ENCODE measurements at places on chromosomes 11 and 22.

DNA sequence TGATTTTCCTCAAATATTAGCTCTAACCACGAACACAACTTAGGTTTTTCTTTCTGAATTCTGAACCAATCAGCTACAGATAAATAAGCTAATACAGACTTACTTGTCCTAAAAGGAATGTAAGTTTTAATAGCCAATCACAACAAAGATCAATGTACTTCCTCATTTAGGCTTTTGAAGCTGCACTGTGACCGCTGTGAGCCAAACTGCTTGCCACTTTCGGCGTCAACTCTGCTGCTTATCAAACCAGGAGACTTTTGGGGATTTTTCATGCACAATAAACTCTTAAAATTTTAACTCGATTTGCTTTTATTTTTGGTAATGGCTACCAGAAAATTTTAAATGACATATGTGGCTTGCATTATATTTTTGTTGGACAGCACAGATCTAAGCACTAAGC lies 92.5 kb downstream of the TMPRSS5 start:
- DNase-seq, result no peak

DNA sequence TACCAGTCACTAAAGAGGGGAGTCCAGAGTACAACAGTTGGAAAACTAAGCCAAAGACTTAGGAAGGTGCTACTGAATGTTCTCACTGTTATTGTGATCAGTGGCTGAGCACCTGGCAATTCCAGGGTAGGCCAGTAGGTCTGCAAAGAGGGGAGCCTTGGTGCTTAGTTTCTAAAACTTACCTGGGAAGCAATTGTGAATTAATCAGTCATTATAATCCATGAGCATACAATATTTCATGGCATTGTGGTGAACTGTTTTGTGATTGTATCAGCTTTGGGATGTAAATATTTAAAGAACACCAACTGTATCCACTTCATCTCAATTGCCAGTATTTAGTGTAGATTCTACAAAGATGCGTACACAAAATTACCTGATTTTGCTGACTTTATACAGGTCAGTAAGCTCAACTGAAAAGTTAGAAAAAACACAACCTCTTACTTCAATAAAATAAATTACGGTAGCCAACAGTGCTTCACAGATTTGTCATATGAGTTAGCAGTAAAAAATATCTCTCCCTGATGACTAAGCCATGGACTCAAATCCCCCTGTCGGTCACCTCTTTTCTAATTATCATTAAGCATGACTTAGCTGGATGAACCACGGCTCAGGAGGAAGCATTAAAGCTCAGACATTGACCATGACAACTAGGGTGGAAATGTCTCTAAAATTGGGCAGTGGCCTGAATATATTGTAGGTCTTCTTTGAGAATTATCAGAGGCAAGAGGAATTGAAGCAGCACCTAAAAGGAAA lies 30.8 kb upstream of the SORL1 start:
- no peak for DNase-seq

DNA sequence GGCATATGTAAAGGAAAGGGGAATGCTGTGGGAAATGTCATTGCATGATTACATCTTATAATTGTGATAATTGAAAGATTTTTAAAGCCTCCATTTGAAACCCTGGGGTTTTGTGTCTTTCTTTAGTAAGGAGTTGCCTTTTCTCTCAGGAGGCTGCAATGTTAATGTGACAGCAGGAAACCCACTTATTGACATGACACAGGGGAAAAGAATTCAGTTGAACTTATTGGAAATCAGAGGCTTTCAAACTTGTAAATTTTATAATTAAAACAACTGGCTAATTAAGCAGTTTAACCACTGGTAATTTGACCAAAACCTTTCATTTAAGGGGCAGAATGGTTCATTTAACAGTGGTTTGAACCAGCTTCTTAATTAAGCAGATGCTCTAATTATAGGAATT lies 31.2 kb downstream of the MRPL48 start:
- no peak for DNase-seq

- DNase-seq, result no peak
Observed at GRCh38 chr11:40252236-40252635, 1207.2 kb downstream of the LRRC4C start.

DNA sequence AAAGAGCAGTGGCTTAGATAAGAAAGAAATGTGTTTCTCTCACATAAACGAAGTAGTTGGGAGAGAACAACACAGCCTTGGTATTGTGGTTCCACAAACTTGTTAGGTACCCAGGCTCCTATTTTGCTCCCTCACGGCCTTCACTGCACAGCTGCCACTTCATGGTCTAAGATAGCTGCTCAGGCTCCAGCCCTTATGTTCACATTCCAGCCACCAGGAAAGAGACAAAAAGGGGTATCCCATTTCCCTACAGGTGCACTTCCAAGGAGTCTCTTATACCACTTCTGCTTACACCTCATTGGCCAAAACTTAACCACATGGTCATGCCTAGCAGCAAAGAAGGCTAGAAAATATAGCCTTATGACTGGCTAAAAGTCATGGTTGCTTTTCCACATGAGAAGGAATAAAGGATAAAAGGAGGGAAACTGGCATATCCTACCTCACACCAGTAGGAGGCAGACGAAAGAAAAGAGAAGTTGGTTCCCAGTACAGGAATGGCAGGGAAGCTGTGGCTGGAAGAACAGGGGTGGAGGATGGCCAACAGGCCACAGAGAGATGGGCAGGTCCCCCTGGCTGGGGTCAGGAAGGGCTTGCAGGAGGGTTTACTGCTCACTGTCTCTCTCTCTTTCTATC lies 5.4 kb upstream of the HDHD5 start:
- no peak for DNase-seq

GRCh38 chr11:10076458-10077141 lies 217.4 kb downstream of the SBF2 start:
- no peak for DNase-seq

- DNase-seq, result no peak
Observed at GRCh38 chr22:19696504-19697276, 17.6 kb upstream of the SEPTIN5 start.

GRCh38 chr11:99366546-99366945 lies 345.8 kb downstream of the CNTN5 start:
- DNase-seq, result no peak

GRCh38 chr11:12859872-12860657 lies 149.1 kb upstream of the RASSF10 start:
- no peak for DNase-seq

GRCh38 chr22:46969491-46969890 lies 207.0 kb downstream of the TBC1D22A start:
- no peak for DNase-seq

DNA sequence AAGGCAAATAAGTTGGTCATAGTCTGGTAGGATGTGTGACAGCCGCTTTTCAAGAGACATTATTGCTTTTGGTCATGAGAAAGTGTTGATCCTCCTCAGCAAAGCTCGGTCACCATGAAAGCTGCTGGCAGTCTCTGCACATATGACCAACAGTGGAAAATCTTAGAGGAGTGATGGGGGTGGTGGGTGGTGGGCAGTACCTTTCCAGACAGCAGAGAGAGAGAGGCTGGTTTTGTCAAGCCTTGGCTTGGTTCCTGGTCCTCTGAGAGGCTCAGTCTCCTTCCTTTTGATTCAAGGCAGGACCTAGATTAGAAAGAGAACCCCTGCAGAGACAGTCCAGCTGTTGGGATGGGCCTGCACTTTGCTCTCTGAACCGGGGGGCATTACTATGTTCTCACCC lies 20.0 kb upstream of the VSIG10L2 start:
- DNase-seq, result no peak

- no peak for DNase-seq
Observed at GRCh38 chr11:70278994-70279393, 8.5 kb downstream of the PPFIA1 start.

DNA sequence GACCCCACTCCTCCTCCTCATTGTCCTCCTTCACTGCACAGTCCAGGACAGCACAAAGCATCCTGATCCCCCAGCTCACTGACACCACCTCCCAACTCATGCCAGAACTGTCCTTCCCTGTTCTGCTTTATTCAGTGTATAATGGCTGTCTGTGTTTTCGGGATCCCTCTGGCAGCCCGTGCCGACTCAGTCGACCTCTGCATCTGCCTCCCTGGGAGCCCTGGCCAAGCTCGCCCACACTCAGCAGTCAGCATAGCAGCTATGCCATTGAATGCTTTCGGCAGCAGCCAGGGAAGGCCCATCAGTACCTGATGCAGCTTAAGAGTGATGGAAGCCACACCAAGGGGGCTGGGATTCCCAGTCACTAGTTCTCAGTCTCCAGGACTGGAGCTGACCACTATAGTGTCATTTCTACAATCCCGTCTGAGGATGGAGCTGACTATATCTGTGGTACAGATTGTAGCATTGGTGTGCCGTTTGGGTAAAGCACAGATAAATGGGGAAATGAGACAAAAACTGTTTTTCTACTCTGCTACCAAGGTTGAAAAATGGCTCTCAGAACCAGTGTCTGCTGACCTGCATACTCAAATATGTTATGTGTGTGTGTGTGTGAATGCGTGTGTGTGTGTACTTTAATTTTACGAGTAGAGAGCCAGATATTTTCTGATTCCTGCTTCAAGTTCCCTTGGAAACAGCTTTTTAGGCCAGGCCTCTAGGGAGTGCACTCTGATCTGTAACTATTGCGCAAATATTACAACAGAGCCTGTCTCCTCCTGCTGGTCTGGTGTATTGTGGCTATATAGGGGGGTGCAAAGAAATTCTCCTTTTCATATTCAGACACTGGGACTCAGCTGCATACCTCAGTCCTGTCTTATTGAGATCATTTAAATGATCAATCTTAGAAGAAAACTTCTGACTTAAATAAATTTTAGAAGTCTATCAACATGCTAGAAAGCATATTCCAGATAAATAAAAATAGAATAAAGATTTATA lies 78.8 kb upstream of the TOP3B start:
- DNase-seq, result no peak

GRCh38 chr11:128343870-128344269 lies 243.5 kb downstream of the ETS1 start:
- DNase-seq, result no peak
